ENCODE measurements at places on chromosomes 7 and 10. TPM values are rescaled to one million over a fixed set of nuclear protein-coding genes. Genes with fewer than 3 reads are reported as not detected.

DNA sequence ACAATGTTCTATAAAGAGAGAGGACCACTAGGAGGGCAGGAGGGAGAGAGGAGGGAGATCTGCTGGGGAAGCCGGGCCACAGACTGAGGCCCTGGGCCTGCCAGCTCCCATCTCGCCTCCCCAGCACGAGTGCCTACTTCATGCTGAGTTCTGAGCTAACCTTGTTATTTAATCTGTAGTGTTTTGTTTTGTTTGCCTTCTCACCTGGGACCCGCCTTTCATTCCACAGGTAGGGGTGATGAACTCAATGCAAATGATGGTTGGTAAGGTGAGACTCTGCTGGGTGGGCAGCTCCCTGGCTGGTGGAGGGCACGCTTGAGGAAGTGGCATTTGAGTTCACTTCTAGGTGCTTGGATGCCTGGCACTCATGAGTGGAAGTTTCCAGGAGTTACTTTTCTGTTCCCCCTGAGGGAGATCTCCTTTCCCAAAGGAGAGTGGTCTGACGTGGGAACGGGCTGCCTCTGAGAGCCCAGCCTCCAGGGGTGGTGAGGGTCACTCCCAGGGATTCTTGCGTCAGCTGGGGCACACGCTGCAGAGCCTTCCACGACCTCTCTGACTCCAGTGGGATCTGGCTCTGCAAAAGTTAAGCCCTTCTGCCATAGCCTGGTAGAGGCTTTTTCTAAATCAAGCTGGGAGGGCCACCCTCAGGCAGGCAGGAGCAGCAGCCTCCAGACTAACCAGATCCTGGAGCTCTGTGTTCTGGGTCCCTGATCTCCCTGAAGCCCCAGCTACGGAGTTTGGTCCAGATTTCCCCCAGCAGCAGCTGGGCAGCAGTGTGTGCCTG lies 22.4 kb downstream of the UBTD1 start:
- DNase-seq: no peak

DNA sequence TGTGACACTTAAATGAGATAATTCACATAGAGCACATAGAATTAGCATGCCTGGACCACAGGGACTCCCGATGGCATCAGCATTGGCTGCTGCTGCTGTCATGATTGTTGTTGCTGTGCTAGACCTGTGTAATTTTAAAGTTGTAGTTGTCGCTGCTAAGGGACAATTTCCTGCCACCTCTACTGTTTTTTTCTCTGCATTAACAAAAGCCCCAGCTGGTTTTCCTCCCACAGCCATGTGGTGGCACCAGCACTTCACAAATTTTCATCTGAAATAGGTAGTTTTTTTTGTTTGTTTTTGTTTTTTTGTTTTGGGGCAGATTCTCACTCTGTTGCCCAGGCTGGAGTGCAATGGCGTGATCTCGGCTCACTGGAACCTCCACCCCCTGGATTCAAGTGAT lies 25.4 kb upstream of the PRXL2A start:
- peak; percentile 36 for DNase-seq

DNA sequence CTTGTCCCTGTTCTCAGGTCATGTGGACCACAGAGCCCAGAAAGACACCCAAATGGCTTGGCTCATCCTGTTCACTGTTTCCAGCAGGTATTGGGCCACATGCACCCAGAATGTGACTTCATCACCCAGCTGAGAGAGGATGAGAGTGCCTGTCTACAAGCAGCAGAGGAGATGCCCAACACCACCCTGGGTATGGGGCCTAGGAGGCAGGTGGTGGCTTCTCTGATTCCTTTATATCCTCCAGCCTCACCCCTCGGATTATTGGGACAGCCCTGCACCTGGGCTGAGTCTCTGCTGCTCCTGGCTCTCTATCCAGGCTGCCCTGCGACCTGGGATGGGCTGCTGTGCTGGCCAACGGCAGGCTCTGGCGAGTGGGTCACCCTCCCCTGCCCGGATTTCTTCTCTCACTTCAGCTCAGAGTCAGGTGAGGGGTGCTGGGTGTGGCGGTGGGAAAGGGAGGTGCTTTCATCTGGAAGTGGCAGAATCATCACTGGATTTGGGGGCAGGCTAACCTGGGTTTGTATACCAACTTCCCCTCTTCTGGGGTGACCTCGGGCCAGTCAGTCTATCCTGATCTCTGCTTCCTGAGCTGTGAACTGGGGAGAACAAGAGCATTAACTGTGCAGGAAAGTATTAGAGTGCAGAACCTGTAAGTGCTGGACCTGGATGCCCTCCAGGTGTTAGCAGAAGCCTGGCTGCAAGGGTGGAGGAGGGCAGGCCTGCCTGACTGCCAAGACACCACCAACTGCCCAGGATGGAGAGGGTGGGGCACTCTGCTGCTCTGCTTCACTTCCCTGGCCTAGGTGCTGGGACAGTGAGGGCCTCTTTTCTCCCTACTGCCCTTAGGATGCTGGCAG lies 5.2 kb downstream of the GHRHR start:
- DNase-seq: peak; percentile 36

DNA sequence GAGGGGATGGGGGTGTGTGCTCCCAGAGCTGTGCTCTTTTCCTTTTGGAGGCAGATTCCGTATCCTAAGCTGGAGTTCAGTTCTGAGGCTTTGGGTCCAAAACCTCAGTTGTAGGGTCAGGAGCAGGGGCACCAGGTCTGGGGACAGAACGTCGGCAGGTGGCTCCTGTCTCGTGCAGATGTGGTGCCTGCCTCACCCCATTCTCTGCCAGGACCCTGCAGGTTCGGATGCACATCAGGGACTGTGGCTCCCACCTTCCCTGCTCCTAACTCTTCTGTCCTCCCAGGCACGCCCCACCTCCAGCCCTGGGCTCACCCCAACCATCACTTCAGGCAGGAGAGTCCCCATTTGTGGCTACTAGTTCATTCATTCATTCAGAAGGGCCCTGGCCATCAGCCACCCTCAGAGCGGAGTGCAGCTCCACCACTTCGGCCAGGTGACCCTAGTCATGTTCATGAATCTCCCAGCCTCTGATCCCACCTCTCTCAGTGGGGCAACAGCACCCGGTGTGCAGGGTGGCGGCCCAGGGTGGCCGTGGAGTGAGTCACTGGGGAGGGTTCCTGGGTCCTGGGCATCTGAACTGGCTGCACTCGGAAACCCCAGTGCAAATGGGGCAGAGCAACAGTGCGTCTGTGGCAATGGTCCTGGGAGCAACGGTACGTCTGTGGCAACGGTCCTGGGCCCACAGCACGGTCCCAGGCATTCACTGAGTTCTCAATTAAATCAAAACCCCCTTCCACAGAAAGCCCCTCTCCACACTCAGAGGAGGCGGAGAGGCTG lies 100.8 kb upstream of the FAM20C start:
- no peak for DNase-seq

GRCh38 chr7:82430500-82431465 lies 12.8 kb downstream of the CACNA2D1 start:
- no peak for DNase-seq

- no peak for DNase-seq
Measured at GRCh38 chr10:2592360-2593160, 474.8 kb upstream of the PFKP start.

GRCh38 chr7:129143724-129144094 lies 798 bp upstream of the TSPAN33 start:
- DNase-seq: no peak

GRCh38 chr7:16695621-16696237 lies 49.7 kb downstream of the BZW2 start:
- no peak for DNase-seq

DNA sequence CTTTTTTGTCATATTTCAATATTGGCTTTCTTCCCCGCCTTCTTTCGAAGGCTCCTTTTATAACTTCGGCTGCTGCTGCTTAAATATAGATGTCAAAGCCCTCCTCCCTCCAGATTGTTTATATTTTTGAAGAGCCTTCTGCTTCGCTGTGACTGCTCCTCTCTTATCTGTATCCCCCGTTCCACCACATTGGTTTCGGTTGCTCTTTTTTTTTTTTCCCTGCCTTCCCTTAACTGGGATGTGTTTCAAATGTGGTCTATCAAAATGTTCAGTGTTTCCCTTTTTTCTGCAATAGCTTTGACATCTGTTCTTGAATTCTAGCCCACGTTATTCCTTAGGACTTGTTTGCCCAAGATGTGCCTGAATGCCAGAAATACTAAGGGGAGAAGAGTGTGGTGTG lies 96.4 kb downstream of the CUX1 start:
- no peak for DNase-seq

GRCh38 chr10:65952086-65952485 lies 973.8 kb upstream of the LRRTM3 start:
- no peak for DNase-seq

GRCh38 chr10:71457908-71458307 lies 61.2 kb downstream of the CDH23 start:
- peak; percentile 17 for DNase-seq

DNA sequence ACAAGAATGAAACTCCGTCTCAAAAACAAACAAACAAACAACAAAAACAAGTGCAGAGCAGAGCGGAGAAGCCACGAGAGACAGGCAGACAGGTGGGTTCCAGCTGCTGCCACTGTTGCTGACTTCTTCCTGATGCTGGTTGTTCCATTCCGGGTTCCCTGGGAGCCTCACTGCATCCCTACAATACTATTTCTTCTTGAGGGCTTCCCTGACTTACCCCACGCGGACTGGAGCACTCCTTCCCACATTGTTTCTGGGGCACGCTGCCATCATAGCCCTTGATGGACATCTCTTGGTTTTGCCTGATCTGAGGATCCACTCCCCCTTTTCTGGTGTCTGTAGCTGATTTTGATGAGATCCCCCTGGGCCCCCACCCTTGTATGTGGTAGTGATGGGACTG lies 5.6 kb upstream of the NKX1-2 start:
- DNase-seq: no peak

GRCh38 chr10:97629289-97629688 lies 4.0 kb downstream of the MORN4 start:
- DNase-seq: no peak

GRCh38 chr10:8513155-8514147 lies 459.0 kb downstream of the GATA3 start:
- no peak for DNase-seq

GRCh38 chr7:135859538-135859937 lies 110.9 kb upstream of the FAM180A start:
- DNase-seq: no peak

DNA sequence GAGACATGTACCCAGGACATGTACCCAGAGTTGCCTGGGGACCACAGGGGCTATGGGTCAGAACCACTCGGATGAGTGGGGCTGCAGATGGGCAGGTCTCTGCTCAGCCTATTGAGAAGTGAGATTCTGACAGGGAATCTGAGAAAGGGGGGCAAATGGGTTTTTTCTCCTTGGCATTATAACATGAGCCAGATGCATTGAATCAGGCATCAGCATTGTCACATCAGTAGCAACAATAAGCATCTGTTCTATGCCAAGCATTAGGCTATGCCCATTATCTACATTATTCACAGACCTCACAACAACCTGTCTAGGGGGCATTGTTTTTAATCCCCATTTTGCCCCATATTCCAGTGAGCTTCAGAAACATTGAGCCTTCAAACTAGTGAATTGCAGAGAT lies 108.2 kb downstream of the PLCE1 start:
- DNase-seq: no peak

DNA sequence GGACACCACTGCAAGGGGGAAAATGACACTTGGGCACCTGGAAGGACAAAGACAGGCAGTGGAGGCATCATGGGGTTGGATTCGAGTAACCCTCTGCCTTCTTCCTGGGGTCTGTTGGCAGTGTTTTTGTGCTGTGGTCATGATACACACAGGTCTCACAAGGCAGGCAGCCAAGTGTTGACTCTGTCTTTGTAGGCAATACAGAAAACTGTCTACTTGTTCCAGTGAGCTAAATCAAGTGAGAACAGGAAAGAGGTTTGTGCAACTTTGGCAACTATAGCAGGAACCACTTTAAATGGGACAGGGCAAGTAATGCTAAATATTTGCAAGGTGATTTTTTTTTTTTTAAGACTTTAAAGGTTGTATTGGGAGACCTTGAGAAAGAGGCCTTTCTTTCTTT lies 578.6 kb upstream of the GALNT17 start:
- no peak for DNase-seq

- DNase-seq: no peak
Measured at GRCh38 chr10:15370212-15370855, 755 bp downstream of the FAM171A1 start.

CRHR2 gene
- total RNA-seq: not detected

TAS2R4 gene
- total RNA-seq: 1.1 TPM

PDK4 gene
- 224 TPM for total RNA-seq

NEBL gene
- total RNA-seq: 14.7 TPM

All from mucosa of descending colon (tissue), 3 donors.